ENCODE measurements at places on chromosomes 1 and 21.

- no peak for DNase-seq
Measured at GRCh38 chr1:221644663-221645258, 97.1 kb downstream of the DUSP10 start.

- no peak for DNase-seq
Measured at GRCh38 chr1:148333875-148334338, 149.2 kb downstream of the PPIAL4G start.

DNA sequence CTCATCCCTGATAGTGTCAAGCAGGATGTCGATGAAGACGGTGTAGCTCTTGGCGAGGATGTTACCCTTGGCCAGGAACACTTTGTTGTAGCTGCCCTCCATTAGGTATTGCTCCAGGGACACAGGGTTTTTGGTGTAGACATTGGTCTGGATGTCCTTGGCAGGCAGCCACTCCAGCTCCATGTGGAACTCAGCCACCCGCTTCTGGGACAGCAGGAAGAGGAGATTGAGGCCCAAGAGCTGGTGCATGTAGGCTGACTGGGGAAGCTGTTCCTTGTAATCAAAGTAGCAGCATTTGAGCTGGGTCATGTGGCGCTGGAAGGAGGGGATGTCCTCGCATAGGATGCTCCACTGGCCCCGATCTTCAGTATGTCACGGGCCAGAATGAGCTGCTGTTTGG is 9.5 kb downstream of the IL6R start:
- no peak for DNase-seq

DNA sequence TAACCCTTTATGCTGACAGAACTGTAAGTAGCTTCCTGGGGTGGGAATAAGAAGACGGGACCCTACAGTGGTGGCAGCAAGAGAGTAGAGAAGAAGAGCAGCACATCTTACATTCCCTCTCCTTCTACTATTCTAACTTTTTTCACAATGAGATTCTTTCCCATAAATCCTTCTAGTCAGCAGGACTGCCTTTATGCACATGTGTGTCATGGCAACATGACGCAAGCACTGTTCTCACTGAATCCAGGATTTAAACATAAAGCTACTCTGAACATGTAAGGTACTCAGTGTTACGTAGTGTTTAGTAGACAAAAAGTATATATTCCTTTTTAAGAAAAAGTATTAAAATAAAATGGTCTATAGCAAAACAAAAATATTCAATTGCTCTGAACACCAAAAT is 309.7 kb upstream of the LYPLAL1 start:
- no peak for DNase-seq

DNA sequence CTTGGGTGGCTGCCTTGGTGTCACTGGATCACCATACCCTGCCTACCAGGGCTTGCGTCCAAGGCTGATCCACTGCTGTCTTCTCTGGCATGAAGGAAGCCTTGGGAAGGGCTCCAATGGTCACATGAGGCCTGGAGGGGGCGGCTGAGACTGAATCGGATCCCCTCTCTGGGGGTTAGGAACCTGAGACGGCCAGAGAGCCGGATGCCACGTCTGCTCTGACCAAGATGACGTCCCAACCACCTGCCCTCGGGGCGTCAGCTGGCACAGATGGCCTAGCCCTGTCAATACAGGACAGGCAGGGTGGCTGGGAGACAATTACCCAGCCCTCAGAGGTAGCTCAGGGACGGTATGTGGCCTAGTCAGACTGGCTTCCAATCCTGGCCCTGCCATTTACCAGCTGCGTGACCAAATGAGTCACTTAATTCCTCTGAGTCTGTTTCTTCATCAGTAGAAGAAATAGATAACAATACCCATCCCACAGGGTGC is 5.4 kb downstream of the TRIM62 start:
- no peak for DNase-seq

GRCh38 chr1:30807318-30808066 is 49.9 kb upstream of the LAPTM5 start:
- DNase-seq, result no peak

GRCh38 chr1:96236156-96236739 is 485.3 kb upstream of the PTBP2 start:
- DNase-seq, result no peak

All from stimulated activated CD8-positive, alpha-beta memory T cell treated with anti-CD3 and anti-CD28 coated beads, Interleukin-4, amount 100 ng/mL, for 4 hours (primary cell).